Activated CD4-positive, alpha-beta T cell treated with anti-CD3 and anti-CD28 coated beads for 24 hours (primary cell): ENCODE measurements at places on chromosomes 2 and 18.

DNA sequence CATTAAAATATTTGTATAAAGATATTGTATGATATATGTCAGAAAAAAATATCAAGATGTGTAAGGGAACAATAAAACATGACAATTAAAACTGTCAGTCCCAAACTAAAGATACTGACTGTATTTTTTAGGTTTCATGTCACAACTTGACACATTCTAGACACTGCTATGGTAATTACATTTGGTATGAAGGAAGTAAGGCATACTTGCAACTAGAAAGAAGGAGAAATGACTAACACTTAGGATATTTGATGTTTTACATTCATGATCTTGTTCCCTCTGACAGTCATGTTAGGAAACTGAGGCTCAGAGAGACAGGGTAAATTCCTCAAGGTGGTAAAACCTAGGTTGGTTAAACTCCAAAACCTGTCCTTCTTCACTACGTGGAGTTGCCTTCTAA lies 68.3 kb downstream of the TMEFF2 start:
- no peak for DNase-seq

- no peak for DNase-seq
Observed at GRCh38 chr18:46110406-46110805, 6.2 kb downstream of the HAUS1 start.

GRCh38 chr2:48883661-48884060 lies 128.1 kb upstream of the LHCGR start:
- no peak for DNase-seq

DNA sequence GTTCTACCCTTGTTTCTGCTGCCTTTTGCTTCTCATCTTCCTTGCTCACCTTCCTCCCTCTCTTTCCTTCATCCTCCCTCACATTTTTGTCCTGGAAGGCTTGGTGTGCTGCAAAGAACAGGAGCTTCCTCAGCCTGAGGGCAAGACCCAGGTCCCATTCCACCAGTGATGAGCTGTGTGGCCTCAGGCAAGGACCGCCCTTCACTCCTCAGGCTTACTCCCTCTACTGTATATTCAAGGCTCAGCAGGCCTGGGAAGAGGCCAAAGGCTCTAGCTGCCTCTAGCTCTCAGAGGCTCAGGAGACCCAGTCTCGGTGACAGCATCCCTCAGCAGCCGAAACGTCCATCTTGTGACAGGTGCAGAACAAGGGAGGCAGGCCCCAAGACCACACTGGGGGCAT lies 97.5 kb downstream of the MRO start:
- DNase-seq, result no peak

DNA sequence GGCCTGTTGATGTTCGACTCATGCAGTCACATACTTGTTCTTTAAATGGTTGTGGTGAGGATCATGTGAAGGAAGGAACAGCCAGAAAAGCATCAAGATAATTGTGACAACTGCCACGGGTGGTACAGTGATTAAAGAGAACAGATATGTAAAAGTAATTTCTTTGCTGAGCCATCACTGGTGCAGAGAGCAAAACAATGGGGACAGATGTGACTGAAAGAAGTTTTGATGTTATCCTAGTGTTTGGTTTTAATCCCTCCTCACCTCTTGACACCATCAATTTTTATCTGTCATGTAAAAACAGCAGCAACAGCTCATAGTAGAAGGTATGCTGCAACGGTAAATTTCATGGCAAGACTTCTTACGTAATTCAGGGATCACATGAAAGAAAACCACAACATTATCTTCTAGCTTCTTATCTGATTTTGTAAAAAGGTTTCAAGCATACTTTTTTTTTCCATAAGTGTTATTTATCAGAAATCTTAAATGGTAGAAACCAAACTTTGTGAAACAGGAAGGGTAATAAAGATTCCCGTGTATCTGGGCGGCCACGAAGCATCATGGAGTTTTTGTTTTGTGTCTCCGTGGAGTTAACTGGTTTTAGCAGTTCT lies 65.2 kb downstream of the PLCL1 start:
- DNase-seq, result no peak

GRCh38 chr2:131801210-131801744 lies 273.6 kb downstream of the CCDC74A start:
- no peak for DNase-seq

GRCh38 chr18:56036741-56037140 lies 448.7 kb upstream of the TCF4 start:
- DNase-seq, result no peak

- DNase-seq, result no peak
Observed at GRCh38 chr2:28209864-28210263, 182.8 kb upstream of the FOSL2 start.

- no peak for DNase-seq
Observed at GRCh38 chr18:10895976-10896375, 253.4 kb downstream of the PIEZO2 start.

DNA sequence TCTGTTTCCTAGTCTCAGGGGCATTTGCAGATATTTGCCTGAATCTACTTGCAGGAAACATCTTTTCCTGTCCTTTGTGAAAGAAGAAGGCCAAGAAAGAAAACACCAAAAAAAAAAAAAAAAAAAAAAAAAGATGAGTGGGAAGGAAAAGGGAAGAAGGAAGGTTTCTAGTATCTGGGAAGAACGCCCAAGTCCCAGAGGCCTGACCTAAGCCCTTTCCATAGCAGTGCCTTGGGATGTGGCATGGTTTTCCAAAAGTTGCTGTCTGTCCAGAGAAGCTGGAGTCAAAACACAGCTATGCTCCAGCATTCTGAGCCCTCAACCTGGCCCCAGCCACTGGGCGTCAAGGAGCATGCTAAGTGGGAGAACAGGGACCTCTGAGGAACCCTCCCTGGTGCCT lies 123.5 kb downstream of the INHBB start:
- DNase-seq, result no peak

- DNase-seq, result no peak
Observed at GRCh38 chr2:161165266-161165665, 5.0 kb downstream of the TANK start.

GRCh38 chr2:46157966-46158310 lies 139.3 kb upstream of the EPAS1 start:
- no peak for DNase-seq

GRCh38 chr2:59398081-59398480 lies 1155.4 kb downstream of the BCL11A start:
- DNase-seq, result no peak

DNA sequence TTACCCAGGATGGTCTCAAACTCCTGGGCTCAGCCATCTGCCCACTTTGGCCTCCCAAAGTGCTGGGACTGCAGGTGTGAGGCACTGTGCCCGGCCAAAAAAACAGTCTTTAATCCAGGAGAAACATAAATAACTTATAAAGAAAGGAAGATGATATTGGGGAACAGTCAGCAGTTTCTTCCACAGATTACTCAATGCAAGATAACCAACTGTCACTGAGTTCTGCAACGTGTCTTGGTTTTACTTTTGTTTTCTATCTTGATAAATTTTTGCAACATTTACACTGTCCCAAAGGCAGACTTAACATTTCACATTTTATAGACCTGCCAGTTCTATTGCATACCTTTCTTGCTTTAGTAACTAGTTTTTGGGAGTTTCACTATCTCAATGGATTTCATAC lies 71.1 kb downstream of the ANKRD44 start:
- no peak for DNase-seq

DNA sequence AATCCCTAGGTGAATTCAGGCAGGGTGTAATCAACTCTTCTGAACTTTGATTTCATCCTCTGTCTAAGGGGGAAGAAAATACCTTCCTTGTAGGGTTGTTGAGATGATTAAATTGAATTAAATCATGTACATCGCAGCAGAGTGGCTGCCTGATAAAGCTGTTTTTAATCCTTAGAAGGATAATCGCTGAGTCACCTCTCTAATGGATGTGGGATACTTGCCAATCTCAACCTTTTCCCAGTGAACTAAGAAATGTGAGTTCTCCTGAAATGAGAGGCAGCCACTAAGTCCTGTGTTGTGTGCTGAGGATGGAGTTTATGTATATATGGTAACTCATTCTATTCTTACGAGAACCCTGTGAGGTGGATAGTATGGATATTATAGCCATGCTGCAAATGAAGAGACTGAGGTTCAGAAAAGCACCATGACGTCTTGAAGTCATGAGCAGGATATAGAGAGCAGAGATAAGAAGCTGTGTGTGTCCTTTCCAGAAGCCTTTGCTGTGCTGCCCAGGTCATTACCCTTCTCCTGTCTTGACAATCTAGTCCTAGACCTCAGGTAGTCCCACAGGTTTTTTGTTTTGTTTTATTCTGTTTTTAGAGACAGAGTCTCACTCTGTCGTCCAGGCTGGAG lies 93.3 kb downstream of the HNRNPLL start:
- DNase-seq, result no peak

DNA sequence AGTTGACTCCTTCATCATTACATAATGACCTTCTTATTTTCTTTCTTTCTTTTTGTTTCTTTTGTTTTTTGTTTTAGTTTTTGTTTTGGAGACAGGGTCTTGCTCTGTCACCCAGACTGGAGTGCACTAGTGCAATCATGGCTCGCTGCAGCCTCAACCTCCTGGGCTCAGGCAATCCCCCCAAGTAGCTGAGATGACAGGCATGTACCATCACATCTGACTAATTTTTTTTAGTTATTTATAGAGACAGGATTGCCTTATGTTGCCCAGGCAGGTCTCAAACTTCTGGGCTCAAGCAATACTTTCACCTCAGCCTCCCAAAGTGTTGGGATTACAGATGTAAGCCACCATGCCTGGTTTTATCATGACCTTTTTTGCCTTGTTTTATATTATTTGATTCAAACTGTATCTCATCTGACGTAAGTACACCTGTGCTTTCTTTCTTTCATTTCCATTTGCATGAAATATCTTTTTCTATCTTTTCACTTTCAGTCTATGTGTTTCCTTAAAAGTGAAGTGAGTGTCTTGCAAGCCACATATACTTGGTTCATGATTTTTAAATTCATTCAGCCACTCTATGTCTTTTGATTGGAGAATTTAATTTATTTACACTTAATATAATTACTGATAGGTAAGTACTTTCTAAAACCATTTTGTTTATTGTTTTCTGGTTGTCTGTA lies 39.1 kb downstream of the SP100 start:
- no peak for DNase-seq

DNA sequence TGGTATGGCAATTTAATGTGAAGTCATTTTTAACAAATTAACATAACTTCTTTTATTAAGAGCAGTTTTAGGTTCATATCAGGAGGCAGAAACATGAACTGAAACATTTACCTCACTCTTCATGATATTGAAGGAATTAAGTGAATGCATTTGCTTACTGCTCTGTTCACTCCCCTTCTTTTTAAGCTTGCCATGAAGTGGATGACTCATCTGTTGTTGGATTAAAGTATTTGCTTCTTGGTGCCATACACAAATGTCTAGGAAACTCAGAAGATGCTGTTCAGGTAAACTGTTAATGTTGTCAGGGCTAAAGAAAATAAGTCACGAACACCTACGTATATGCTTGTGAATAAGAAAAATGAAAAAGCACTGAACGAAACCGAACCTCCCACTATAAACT lies 10.2 kb upstream of the CABYR start:
- no peak for DNase-seq

GRCh38 chr18:47724186-47724975 lies 206.1 kb downstream of the SMAD2 start:
- no peak for DNase-seq

- no peak for DNase-seq
Observed at GRCh38 chr2:239233576-239233975, 167.2 kb downstream of the HDAC4 start.

- no peak for DNase-seq
Observed at GRCh38 chr2:195574312-195574711, 82.7 kb upstream of the SLC39A10 start.

DNA sequence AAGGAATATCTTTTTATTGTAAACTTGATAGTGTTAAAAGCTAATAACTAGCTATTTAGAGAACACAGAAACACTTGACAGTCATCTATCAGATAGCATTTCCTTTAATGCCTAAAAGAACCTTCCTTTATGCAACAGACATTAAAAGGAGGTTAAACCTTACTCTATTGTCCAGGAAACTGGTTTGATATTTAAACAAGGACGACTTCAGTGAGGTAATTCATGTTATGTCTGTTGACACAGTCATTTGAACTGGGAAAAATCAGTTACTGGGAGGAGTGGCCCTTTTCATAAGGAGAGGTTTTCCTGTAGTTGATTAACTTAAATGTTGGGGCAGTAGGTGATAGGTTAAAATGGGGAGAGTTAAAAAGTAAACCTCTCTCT lies 6.7 kb downstream of the TGIF1 start:
- no peak for DNase-seq

- no peak for DNase-seq
Observed at GRCh38 chr2:205733648-205734047, 51.3 kb downstream of the NRP2 start.

GRCh38 chr18:48728204-48728833 lies 189.5 kb downstream of the CTIF start:
- no peak for DNase-seq

GRCh38 chr18:35132021-35132902 lies 91.0 kb downstream of the MAPRE2 start:
- no peak for DNase-seq

GRCh38 chr2:62576276-62576939 lies 70.4 kb upstream of the TMEM17 start:
- DNase-seq, result no peak
